ENCODE measurements at places on chromosomes 7 and 10.

DNA sequence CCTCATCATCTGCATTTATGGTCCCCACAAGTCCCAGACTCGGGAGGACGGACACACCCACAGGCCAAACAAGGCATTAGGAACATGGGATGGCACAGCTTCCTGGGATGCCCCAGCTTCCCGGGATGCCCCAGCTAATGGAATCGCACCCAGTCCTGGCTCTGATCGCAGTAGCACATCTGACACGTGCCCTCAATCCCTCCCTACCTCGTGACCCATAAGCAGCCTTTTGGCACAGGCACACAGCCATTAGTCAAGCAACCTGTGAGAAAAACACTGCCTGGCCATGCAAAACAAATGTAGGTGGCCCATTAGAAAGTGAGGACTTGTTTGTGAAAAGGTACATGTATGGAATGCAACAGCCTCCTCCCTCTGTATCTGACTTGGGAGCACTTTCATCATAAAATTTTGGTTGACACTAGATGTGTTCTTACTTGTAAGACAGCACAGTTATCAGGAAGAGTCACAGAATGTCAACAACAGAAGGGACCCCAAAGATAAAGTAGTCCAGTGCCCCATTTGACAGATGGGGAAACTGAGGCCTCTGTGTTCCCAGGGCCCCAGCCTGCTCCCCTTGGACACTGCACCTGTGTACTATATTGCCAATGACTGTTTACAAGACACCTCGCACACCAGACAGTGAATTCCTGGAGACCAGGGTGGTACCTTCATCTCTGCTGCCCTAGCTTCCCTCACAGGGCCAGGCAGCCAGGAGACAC lies 34.4 kb downstream of the DLG5 start:
- no peak for DNase-seq

- DNase-seq: no peak
Measured at GRCh38 chr7:17619196-17619818, 320.9 kb downstream of the AHR start.

GRCh38 chr7:66076462-66077329 lies 1.1 kb downstream of the ASL start:
- no peak for DNase-seq

DNA sequence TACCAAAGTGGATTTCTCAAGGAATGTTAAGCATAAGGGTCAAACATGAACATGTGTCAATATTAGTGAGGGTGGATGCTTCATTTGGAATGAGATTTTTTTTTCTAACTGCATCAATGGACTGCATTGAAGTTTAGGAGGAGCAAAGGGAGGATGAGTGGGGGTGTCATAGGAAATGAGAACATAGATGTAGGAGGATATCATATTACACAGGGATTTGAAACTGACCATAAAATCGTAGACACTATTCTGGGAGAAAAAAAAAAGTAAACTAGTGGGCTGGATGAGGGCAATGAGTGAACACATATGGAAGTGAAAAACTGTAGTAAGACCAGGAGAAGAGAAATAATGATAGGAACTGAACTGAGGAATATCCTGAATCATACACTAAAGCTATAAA lies 109.4 kb downstream of the SEMA3A start:
- DNase-seq: no peak

DNA sequence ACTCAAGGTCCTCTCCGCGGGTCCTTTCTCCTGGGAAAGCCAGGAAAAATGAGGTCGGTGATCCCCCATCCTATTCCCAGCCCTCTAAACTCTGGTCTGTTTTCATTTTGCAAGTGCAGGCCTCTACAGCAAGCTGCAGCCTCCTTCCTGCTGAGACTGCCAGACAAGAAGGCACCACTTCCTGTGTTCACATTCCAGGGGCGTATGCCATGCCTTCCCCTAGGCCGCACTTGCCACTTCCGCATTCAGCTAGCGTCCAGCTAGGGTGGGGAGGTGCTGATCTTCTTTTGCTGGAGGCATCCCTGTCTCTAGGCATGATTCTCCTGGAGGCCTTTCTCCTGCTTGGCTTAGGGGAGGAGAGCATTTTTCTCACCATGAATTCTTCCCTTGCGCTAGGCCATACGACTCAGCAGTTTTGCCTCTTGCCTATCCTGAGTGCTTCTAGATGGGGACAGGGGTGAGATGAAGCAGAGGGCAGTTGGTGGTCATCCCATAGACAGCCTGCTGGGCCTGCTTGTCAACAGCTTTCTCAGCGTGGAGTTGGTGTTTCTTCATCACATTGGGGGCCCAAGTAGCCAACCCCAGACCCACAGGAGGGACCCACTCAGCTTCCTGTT lies 328.9 kb downstream of the RPS24 start:
- DNase-seq: no peak

DNA sequence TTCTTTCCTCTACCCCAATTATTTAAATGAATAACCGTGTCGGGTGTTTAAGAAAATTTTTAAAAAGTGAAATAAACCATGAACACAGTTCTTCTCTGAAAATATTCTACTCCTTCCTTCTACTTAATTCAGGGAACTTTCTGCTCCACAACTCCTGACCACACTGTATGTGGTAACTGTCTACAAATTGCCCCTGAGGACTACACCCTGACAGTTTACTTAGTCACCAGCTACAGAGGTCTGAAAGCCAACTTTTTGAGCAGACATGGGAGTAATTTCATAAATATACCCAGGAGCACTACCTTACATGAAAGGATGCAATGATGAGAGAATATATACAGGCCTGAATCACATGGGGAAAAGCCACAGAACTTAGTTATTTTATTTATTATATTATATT lies 523.2 kb upstream of the SORCS1 start:
- no peak for DNase-seq

DNA sequence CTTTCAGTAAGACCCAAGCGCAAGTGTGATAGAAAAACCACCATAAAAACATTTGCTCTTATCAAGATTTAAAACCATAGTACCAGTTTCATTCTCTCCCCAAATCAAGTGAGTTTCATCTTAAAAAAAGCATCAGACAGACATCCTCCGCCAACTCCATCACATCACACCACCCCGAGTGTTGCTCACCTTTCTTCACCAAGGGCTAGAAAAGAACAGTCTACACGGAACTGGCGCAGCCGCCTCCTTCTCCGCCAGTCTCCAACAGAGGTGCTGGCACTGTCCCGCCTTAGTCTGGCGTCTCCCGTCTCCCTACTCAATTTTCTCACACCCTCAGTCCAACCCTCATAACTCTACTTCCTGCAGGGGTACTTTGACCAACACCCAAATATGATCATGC lies 46.9 kb upstream of the WIPI2 start:
- DNase-seq: peak; percentile 17

DNA sequence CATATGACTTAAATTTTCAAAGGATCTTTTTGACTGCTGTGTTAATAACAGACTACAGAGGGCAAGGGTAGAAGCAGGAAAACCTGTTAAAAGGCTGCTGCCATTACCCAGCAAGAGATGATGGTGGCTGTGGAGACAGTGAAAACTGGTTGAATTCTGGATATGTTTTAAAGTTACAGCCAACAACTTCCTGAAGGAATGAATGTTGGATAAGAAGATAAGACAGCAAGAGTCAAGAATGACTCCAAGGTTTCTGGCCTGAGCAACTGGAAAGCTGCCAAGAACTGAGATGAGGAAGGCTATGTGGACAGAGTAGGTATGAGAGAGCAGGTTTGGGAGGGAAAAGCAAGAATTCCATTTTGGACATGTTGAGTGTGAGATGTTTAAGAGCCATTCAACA lies 19.1 kb downstream of the CNOT4 start:
- no peak for DNase-seq

DNA sequence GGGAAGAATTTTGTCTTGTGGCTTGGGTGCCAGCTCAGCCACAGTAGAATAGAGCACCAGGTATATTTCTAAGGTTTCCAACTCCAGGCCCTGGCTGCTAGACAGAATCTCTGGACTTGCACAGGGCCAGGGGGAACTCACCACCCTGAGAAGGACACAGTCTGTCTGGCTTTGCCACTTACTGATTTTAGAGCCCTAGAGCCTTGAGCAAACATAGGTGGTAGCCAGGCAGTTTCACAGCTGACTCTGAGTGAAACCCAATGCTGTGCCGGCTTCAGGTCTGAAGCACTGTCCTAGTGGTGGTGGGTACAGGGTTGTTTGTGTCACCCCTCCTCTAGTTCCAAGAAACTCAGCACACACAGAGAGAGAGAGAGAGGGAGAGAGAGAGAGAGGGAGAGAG lies 81.6 kb downstream of the TES start:
- DNase-seq: no peak

- no peak for DNase-seq
Measured at GRCh38 chr10:119782981-119783664, 57.3 kb downstream of the INPP5F start.

- no peak for DNase-seq
Measured at GRCh38 chr7:21137640-21138039, 290.2 kb upstream of the SP4 start.

DNA sequence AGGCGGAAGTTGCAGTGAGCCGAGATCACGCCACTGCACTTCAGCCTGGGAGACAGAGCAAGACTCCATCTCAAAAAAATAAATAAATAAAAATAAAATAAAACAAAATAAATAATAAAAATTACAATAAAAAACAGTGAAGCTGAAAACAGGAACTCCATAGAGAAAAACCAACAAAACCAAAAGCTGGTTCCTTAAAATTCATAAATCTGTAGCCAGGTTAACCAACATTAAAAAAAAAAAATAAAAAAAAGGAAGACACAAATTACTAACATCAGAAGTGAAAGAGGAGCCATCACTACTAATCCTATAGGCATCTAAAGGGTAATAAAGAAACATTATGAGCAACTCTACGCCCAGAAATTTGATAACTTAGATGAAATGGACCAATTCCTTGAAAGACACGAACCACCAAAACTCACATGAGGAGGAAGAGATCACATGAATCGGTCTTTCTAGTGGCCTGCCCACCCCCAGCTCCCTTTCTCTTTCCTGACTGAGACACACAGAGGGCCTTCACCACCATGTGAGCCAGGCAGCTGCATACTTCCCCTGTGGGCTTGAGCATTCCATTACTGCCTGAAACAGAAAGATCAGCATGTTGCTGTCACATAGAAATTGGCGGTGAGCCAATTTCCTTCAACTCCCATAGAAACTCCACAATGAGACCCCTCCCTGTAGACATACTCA lies 208.7 kb downstream of the MAD1L1 start:
- no peak for DNase-seq

DNA sequence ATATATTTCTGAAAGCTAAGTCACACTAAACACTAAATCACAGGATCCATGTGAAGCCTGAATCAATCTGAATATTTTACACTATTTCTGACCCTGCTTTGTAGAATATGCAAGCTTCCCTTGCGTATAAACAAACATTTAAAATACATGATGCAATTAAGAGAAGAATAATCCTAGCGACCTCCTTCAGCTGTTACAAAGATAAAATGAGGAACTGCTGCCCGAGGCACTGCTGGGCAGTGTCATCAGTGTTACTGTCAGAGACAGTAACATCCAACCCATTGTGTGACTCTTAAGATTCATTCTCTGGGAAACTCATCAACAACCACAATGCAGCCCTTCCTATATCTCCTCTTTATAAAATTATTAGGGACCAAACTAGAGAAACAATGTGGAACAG lies 61.6 kb downstream of the COBL start:
- DNase-seq: no peak

DNA sequence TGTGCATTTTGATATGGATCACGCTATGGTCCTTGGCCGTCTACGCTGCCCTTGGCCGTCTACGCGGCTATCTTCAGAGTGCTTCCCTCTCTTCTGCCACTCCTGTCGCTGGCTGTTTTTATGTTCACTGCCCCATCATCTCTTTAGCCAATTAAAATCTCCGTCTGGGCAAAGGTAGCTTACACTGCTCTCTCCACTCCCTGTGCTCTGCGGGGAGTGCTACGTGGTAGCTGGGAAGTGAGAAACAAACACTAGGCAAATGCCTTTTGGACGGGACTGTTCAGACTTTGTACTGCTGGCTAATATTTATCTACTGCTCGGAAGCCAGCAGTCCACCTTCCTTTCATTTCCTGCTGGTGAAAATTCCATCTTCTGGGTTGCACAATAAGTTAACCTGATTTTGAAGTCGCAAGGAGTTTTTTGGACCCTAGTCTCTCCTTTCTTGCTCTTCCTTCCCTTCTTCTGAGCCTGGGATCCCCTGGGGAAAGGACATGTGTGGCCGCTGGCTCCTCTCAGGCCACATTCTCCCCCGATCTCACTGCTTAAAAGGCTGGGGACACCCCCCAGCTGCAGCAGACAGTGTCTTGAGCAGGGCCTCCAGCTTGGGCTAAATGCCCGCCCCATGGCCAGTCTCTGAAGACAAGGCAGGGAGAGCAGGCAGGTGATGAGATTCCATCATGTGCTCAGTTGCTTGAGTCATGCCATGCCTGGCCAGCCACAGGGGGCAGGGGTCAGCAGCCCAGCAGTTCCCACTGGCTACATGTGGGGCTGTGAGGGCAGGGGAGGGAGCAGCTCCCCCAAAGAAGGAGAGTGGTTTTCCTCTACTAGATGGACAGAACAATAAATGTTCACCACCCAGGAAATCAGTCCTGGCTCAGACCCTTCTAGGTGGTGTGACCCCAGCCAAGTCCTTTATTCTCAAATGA lies 25.5 kb upstream of the RBM33 start:
- no peak for DNase-seq

DNA sequence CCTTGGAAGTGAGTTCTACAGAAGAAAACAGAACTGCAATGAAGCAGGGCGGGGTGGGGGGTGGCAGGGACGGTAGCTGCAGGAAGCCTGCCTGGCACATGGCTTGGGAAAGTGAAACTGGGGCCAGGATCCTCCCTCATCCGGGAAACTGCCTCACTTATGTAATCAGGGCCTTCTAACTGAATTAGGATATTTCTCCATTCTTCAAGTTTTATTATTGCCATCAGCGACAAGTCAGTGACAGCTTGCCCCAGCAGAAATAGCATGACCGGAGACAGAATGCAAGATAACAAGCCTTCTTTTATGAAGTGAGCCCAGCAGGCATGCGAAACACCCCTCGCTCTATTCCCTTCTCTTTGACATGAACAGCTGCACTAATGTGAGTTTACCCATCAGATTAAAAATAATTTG lies 77.5 kb upstream of the CACUL1 start:
- DNase-seq: no peak

- no peak for DNase-seq
Measured at GRCh38 chr10:23478570-23478969, 39.7 kb downstream of the OTUD1 start.

GRCh38 chr10:5658871-5659618 lies 7.3 kb downstream of the ASB13 start:
- DNase-seq: no peak

- DNase-seq: peak; percentile 22
Measured at GRCh38 chr7:142345811-142346210, 88.0 kb upstream of the PRSS58 start.

DNA sequence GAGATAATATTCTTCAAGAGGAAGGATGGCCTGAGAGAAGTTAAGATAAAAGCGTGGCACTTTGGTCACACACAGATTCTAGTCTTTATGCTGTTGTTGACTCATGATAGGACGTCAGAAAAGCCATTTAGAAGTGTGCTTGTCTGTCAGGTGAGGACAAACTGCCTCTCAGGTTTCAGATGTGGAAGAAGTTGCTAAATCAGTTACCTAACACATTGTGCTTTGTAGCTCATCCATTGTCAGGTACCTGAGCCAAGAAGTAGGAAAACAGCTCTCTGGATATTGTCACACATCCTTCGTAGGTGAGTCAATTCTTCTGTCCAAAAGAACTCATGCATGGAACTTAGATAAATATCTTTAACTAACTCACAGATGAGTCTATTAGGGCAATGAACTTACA lies 49.5 kb upstream of the PHYHIPL start:
- no peak for DNase-seq

All from activated CD8-positive, alpha-beta memory T cell treated with anti-CD3 and anti-CD28 coated beads for 1 hour (primary cell).